ENCODE measurements at places on chromosomes 12 and 14.

DNA sequence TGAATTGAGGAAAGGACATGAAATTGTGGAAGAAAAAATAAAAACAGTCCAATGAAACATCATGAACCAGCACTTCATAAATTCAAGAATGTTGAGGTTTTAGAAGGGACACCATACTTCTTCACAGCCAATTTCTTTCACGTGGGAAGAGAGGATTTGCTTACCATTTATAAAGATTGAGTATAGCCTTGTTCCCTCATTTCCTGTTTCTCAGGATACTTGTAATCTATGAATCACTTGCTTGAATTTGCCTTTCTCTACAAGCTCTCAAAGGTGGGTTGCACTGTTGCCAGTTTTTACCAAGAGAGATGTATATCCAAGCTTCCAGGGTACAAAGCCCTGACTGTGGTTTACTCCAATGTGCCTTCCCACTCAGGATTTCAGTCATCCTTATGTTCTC lies 116.1 kb downstream of the DUSP6 start:
- DNase-seq, result no peak

DNA sequence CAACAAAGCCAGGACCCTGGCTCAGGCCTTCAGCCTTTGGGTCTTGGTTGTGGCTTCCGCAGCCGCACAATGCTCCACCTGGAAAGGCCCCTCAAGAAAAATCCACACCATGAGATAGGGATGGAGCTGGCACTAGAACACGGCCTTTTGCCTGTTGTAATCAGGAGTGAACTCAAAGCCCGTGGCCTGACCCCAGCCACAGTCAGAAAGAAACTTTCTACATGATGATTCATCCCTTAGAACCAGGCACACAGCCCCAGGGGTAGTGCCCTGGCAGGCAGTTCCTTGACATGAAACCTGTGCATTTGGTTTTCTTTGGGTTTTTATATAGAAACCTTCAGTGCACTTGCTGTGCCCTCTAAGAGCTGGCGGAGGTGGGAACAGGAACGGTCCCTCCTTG lies 5.1 kb downstream of the CLMN start:
- no peak for DNase-seq

- DNase-seq, result no peak
Observed at GRCh38 chr12:117513353-117513752, 151.9 kb upstream of the NOS1 start.

DNA sequence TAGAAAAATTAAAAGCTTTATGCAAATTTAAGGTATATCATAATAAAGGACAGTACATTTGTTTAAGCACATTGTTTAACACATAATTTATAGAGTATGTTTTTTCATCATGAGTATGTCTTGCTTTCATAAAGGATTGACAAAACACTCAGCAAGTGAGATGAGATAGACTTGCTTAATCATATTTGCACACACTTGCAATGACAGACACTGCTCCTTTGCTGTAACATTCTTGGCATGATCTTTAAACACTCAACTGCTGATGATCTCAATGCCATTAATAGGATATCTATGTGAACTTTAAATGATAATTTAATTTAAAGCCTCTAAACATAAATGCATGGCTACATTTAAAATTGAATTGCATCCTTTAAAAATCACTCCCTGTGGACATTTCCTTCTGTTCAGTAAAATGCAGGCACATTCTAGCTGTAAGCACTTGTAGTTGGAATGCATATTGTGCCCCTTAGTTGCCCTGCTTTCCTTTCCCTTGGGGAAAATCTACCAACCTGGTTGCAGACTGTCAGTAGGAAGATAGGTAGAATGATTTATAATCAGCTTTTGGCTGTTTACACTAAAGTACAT lies 979.0 kb downstream of the TMTC2 start:
- no peak for DNase-seq

GRCh38 chr14:82667501-82667900 lies 1133.8 kb upstream of the SEL1L start:
- DNase-seq, result no peak

DNA sequence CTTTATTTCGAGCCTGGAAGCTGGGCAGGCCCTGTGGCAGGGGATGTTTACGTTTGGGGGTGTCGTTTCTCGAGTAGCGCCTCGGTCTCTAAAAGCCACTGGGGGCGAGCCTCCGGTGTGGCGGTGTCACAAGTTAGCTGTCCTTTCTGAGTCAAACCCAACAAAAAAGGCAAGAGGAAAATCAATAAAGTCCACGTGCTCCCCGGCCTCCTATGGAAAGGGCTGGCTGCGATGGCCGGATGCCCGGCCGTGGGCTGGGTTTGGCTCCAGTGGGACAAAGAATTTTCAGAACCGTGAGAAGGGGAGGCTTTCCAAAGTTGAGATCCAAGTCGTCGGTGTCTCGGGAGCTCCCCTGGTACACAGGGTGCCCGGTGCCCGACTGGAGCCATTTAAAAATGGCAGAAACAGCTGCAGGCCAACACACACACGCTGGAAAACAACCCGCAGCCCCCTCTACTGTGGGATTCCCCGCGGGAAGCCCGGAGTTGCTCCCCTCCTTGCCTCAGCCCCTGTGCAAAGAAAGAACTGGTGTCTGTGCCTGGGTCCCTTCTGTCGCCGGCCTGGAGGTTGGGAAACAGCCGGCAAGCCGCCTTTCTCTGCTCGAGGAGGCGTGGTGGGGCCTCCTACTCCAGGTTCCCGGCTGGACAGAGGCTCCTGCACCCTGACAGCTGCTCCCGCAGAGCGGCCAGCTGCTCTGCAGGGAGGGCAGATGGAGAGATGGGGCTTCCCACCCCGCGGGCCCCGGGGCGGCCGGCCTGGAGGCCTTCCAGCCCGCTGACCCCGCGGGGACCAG lies 1.9 kb downstream of the BCL7A start:
- no peak for DNase-seq

- DNase-seq, result no peak
Observed at GRCh38 chr14:63745858-63746425, 18.1 kb upstream of the SGPP1 start.

- DNase-seq, result no peak
Observed at GRCh38 chr14:34498684-34499412, 36.8 kb upstream of the SPTSSA start.

DNA sequence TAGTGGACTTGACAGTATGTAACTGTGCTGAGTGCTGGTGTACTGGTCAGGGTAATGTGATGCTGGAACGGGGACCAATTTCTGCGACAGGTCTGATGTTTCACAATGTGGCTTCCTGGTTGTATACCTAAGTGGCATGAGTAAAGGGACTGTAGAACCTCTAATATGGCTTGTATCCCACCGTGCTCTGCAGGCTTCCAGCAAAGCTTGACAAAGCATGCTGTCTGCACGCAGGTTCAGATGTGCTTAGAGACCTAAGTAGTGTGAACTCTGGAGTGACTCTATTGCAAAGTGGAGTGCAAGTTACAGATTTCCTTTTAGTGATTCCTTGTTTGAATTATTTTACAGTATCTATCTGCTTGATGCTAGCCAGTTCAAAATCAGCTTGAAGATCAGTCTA lies 415.8 kb upstream of the NOVA1 start:
- DNase-seq, result no peak

GRCh38 chr12:132310181-132311040 lies 19.0 kb downstream of the GALNT9 start:
- no peak for DNase-seq

DNA sequence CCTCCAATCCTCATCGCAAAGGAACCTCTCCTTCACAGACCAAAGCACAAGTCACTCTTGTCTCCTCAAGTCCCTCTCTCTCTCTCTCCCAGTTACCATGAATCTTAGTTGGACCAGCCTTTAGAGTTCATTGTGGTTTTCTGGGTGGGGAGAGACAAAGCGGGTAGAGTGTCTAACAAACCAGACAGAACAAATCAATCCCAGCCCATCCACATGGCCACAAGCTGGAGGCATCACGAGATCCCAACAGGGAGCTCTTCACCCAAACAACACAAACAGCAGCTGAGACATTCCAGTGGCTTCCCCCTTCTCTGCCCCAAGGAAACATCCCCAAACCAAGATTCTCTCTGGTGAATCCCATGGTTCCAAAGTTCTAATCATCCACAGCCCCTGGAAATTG lies 22.4 kb downstream of the ACTN1 start:
- no peak for DNase-seq

DNA sequence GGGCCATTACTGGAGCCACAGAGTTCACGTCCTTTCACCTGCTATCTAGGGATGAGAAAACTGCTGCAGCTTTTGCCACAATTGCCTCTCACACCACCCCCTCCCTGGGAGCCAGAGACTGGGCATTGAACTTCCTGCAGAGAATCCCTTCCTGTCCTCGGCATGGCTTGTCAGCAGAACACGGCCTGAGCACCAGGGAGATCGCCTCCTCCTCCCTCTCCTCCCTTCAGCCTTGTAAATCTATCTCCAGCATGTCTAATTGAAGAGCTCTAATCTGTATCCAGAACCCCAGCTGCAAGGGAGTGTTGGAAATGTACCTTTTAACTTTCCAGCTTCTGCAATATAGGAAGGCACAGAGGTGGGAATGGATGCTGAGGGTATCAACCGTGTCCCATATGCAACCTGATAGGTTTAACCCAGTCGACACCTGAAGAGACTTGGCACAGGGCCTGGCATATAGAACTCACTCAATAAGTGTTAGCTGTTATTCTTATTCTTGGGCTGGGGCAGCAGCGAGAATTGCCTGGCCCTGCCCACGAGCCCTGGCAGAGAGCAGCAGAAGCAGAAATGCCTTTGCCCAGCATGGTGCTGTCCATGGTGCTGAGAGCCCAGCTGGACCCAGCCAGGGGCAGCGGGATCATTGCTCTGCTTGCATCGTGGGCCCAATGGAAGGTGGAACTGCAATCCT lies 26.8 kb downstream of the TMEM63C start:
- no peak for DNase-seq

DNA sequence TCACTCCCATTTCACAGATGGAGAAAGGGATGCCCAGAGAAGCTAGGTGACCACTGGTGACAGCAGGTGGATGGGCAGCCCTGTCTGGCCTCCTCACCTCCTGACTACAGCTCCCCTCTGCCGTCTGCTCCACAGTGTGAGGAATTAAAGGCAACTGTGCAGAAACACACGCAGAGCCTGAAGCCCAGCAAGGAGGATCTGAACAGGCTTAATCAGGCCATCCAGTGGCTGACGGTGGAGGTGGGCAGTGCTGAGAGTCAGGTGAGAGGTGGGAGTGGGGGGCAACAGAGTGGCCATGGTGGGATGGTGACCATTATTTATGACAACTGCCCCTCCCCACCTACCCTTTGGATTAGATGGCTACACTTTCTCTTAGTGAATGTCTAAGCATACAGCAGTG lies 1.2 kb downstream of the KRT86 start:
- DNase-seq, result no peak

DNA sequence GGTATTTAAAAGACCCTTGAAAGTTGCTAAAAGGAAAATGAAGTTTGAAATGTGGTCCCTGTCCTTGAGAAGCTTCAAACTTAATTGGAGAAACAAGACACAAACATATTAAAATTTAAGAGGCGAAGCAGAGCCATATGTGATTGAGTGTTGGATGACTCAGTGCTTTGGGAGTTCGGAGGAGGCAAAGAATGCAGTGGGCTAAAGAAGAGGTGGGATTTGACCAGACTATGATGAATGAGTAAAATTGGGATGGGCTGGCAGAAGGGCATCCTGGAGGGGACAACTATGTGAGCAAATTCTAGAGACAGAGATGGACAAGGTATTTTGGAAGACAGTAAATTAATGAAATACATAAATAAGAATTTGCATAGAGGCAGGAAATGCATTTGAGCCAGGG lies 358.6 kb downstream of the EGLN3 start:
- no peak for DNase-seq

DNA sequence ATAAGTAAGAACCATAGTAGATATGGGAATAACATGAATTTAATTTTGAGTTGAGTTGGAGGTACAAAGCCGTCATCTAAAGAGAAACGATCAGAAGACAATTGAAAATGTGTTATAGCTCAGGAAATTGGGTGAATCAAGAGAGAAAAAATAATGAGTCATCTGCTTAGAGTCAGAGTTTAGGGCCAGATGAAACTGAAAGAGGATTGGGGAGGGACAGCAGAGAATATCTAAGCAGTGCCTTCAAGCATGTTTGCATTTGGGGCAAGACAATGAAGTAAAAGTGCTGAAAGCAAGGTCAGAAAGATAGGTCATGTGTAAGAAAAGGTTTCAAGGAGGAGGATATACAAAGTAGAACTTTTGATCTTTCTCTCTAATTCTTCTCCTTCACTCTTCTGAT lies 49.4 kb downstream of the SLC15A5 start:
- DNase-seq, result no peak

- DNase-seq, result no peak
Observed at GRCh38 chr14:39169541-39169900, 612 bp downstream of the TRAPPC6B start.

- no peak for DNase-seq
Observed at GRCh38 chr12:124842073-124842749, 21.5 kb downstream of the SCARB1 start.

DNA sequence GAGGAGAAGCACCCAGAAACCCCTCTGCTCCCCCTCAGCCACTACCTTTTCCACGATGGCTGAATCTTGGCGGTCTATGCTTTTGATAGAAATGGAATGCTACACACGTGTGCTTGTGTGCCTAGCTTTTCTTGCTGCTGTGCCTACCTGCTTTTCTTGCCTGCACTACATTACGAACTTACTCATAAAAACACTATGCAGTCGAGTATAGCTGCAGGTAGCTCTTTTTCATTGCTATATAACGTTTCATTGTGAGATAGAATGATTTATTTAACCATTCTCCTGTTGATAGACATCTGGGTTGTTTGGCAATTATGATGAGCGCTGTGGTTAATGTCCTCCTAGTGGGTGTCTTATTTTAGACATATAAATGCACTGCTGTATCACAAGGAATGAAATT lies 67.9 kb upstream of the NCOR2 start:
- no peak for DNase-seq

DNA sequence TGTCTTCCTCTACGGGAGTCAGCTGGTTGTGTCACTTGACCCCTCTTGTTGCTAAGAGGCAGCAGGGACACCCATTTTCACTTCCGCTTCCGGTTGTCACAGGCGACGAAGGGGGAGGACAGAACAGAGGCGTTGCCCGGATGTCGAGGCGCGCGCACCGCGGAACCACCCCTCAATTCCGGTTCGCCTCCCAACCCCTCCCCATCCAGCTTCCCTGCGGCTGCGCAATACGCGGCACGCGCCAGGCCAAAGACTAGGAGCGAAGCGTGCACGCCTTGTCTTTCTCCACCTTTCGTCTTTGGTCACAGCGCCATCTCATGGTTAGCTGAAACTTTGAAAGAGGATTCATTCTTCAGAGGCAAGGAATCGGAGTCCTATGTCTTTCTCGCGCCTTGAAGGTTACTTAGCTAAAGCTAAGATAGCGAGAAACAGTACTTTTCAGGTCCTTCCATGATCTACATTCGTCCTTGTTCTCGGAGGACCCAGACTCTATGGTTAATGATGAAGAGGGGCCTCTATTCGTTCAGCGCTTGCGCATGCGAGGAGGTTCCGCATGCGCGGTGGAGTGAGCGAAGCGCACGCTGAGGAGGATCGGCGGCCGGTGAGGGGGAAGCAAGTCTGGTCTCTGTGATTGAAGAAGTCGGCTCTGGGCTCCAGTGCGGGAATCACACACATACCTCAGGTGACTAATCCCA lies at the start of the genes ATP6V1D and EIF2S1:
TSS of gene ATP6V1D (minus strand) at position 30 of the 695 bp plus-strand sequence. CDS start 106 bp downstream, outside the sequence.
TSS of gene EIF2S1 (plus strand) at position 554 of the 695 bp plus-strand sequence. CDS start 4,440 bp downstream, outside the sequence.
- peak; percentile 99 for DNase-seq

- DNase-seq, result no peak
Observed at GRCh38 chr14:76696361-76696760, 64.9 kb upstream of the VASH1 start.
